ENCODE measurements at places on chromosomes 16 and 17.
A peak's percentile ranks its signal among the peaks of the same experiment; 100 is the strongest.

DNA sequence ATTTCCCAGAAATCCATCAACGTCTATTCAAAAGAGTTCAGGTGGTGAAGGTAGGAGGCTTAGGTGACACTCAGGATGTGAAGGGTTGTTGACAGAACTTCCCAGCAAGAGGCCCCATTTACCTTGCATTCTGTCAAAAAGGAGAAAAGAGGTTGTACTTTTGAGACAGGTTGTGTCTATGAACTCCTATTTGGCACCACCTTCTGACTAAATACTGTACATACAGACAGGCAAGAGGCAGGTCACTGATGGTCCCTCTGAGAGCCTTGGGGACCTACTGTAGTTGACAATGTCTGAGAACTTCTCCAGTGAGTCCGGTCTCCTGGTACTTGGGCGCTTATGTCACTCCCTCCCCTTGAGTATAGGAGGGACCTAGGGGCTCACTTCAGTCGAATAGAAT lies 479.3 kb upstream of the ZFHX3 start:
- DNase-seq = peak; percentile 4

DNA sequence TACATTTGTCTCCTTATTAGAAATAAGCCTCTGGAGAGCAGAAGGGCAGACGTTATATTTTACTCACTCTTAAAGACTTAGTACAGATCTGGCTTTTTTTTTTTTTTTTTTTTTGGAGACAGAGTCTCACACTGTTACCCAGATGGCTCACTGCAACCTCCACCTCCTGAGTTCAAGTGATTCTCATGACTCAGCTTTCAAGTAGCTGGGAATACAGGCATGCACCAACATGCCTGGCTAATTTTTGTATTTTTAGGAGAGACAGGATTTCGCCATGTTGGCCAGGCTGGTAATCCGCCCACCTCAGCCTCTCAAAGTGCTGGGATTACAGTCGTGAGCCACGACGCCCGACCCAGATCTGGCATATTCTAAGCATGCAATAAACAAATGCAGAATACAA lies 36.4 kb upstream of the TMEM97 start:
- peak; percentile 90 for DNase-seq

DNA sequence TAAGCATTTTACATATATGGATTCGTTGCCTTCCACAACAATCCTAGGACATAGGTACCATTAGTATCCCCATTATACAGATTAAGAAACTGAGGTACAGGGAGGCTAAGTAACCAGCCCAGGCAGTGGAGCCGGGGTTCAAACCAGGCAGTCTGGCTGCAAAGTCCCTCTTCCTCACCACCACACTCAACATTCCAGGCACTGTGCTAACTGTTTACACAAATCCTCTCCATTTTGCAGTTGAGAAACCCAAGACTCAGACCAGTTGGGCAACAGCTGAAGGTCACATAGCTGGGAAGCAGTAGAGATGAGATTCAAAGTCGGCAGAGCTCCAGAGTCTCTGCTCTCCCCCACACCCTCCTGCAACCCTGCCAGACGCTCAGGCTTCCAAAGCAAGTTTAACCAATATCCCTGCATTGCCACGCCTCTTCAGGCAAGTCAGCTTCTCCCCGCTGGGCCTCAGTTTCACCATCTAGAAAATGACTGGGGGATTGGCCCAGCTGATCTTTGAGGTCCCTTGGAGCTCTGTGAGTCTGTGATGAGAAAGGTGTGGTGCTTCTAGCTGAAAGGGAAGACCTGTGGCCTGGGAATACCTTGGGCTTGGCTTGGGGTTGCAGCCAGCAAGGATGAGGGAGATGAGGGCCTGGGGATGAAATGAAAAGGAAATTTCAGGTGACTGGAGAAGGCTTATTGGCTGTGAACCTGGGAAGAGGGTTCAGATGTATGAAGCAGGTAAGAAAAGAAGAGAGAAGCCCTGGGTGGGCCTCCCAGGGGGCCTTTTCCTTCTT lies 14.0 kb downstream of the CCR7 start:
- DNase-seq = peak; percentile 99

- no peak for DNase-seq
These were observed 8.5 kb downstream of the G6PC1 start for GRCh38 chr17:42908872-42909700.

DNA sequence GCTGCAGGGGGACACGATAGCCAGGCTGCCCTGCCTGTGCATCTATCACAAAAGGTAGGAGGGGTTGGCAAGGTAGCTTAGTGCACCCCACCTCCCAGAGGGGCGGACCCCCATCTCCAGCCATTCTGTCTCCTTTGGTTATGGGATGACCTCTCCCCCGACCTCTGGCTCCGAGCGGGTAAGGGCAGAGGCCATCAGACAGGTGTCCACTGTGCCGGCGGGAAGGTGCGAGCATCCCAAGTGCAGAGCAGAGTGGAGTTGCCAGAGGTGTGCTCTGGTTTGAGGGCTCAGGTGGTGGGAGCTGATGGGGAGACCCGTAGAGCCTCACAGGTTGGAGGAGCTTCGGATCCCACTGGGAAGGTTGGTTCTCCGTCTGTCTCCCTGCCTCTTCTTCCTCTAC lies 11.7 kb downstream of the LDHD start:
- DNase-seq = no peak

DNA sequence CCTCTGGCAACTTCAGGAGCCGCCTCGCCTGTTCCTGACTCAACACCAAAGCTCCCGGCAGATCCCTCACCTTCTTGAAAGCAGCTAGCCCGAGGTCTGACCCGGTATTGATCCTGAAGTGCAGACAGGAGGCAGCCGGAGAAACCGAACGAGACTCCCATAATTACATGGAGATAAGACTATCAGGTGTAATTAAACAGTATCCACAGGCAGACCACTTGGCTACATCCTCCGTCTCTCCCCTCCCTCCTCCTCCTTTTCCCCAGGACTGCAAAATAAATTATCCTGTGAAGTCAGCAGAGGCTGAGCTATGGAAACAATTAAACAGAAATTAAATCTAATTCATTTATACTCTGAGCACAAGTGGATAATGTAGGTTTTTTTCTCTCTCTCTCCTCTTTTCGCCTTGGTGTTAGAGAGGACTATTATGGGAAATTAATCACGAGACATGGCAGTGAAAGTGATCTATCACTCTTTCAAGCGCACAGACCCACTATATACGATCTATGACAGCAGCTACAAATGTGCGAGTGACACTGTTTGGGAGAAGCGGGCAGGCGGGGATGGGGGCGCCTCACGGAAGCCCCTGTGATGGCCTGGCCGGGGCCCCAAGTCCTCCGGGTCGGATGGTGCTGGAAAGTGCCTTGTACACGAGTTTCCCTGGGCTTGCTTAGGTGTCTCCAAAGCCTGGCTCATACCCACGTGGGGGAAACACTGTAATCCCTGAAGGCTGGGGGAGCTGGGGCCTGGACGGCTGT lies 92.8 kb downstream of the RBFOX3 start:
- DNase-seq = no peak

DNA sequence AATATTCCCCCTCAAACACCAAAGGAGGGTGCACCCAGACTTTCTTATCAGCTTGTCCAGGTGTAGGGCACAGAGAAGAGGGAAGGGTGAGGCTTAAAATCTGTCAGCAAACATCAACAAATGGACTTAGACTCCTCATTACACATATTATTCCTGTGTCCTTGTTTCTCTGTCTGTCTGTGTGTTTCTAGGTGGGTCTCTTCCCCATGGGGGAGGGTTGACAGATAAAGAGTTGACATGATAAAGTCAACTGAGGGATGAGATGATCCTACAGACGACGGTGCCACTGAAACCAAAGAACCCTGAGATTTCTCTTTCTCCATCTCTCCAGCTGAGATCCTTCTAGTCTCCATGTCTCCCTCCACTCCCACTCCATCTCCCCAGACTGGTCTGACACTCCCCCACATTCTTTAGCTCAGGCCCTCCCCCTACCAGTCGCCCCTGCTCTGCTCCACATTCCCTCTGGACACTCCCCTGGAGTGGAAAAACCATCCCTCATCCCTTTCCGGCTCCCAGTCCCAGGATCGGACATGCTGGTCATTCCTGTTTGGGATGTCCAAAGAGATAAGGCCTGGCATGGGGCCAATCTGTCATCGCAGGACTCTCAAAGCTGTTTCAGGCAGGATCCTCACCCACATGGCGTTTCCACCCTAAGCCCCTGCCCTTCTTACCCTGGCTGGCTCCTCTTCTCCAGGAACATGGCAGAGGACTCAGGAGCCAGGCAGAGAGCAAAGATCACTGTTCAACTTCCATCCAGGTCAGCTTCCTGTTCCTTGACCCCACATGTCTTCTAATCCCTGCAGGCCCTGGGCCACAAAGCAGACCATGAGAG lies 2.9 kb upstream of the ITGA3 start:
- no peak for DNase-seq

DNA sequence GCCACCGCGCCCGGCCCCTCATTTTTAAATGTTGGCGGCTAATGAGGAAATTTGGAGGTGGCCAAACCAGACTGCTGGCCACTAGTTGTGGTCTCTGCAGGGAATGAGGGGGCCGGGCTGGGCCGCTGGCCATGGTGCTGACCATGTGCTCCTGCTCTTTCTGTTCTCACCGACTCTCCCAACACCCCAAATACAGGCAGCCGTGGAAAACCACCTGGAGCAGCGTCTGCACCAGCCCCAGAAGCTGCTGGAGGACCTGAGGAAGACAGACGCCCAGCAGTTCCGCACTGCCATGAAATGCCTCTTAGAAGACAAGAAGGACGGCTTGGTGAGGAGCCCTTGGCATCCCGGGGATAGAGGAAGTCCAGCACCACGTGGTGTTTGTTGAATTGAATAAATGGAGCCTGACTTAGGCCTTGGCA lies 21.3 kb downstream of the OTOA start:
- DNase-seq = no peak

- peak; percentile 94 for DNase-seq
These were observed 1.0 kb downstream of the WSB1 start for GRCh38 chr17:27294689-27295630.

GRCh38 chr16:22063888-22064467 lies 28.4 kb upstream of the VWA3A start:
- DNase-seq = no peak

DNA sequence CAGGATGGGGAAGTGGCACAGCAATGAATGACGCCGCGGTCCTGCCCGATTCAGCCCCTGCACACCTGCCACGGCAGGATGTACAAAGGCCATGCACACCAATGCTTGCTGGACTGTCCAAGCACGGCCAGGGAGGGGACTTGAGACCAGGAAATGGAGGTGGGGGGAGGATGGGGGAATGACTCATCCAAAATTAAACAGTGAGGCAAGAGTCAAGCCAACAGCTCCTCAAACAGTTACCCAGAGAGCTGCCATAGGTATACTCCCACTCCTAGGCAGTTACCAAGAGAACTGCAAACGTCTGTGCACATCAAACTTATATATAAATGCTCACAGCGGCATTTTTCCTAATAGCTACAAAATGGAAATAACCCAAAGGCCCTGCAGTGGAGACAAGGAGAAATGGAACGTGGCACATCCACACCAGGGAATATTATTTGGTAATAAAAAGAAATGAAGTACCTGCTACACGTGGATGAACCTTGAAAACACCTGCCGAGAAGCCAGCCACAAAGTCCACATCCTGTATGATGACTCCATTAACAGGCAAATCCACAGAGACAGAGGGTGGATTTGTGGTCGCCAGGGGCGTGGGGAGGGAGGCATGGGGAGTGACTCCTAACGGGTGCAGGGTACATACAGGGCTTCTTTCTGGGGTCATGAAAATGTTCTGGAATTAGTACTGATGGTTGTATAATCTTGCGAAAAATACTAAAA lies 54.1 kb downstream of the VAC14 start:
- peak; percentile 92 for DNase-seq

GRCh38 chr16:24988593-24989338 lies 26.4 kb downstream of the ARHGAP17 start:
- peak; percentile 88 for DNase-seq

GRCh38 chr16:12147681-12148080 lies 171.1 kb downstream of the SNX29 start:
- no peak for DNase-seq

GRCh38 chr17:50604513-50604912 lies 30.2 kb upstream of the ABCC3 start:
- DNase-seq = peak; percentile 39

- no peak for DNase-seq
These were observed 11.4 kb downstream of the TBX21 start for GRCh38 chr17:47744168-47745036.

- DNase-seq = no peak
These were observed 255.4 kb upstream of the CACNG5 start for GRCh38 chr17:66579556-66579955.

DNA sequence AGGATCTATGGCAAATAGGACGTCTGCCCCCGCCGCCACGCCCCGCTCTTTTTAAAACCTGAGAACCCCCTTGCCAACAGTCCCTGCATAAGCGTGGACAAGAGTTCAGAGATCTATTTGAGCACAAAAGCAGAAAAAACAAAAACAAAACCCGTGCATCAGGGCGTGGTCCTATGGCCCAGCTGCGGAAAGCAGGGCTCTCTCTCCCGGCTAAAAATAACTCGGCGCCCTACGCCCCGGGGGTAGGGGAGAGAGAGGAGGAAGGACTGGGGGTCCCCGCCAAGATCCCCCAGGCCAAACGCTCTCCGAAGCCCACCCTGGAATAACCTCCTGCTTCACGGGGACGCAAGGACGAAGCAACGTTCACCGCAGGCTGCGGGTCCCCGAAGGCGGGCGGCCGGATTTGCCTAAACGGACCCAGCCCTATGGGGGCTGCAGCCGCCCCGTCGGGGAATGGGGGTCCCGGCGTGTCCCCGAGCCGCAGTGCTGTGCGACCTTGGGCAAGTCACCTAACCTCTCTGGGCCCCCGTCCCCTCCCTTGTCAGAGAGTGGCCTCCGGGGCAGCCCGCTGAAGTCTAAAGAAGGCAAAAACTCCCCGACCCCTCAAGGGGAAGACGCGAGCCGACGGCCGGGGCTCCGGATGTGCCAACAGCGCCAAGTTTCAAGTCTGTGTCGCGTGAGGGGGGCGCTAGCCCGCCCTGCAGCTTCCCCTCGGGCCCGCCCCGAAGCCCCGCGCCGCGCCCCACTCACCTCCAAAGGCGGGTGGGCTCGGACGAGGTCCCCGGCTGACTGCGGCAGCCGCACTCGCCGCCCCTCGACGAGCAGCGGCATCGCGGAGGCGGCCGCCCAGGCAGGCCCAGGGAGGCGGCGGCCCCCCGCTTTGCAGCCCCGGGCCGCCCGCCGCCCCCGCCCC lies 477 bp downstream of the NTAN1 start:
- peak; percentile 63 for DNase-seq

DNA sequence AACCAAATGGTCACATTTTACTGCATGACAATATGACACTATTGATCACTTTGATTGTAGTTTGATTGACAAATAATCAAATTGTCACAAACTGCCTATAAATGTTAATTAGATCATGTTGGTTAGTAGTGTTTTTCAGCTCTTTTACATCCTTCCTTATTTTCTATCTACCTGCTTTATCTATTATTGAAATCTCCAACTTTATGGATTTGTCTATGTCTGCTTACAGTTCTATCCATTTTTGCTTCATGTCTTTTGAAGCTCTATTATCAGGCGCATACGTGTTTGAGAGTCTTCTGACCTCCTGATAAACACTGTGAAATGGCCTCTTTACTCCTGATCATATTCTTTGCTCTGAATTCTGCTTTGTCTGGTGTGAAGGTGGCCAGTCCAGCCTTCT lies 83.2 kb upstream of the GNG13 start:
- DNase-seq = no peak

Data from GM23248 (cell line).